Fibroblast of gingiva (primary cell): ENCODE measurements at places on chromosomes 16 and 17.
A peak's percentile ranks its signal among the peaks of the same experiment; 100 is the strongest.

DNA sequence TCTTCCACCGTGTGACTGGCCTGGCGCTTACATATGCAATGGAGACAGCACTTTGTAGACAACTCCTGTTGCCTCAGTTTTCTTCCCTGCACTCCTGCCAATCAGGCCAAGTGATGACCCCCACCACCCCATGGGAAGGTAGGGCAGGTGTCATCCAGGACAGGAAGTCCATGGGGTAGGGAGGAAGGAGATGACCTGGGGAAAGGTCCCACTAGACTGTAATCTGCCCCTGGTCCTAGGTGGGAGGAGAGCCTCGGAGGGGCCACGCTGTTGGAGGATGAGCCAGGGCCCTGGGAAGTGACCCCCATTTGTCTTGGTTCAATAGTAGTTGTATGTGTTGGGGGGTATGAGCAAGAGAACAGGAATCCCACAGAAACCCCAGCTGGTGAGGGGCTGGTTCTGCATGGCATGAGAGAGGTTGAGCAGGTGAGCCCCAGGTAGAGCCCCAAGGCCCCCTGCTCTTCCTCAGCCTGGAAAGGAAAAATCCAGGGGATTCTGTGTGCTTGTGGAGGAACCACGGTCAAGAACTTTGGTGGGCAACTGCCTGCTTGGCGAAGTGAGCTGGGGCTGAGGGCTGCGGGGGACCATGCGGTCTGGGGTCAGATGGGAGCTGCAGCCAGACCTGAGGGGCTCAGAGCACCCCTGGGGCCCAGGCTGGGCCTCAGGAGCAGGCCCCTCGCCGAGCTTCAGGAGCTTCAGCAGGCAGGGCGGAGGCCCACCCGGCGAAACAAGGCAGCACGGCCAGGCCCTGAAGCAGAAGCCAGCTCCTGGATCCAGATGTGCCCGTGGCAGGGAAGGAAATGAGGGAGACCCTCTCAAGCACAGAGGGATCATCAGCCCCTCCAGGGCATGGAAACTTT lies 50.7 kb downstream of the NT5M start:
- DNase-seq: no peak

- peak; percentile 74 for DNase-seq
Measured at GRCh38 chr17:72510351-72511016, 389.7 kb downstream of the SOX9 start.

DNA sequence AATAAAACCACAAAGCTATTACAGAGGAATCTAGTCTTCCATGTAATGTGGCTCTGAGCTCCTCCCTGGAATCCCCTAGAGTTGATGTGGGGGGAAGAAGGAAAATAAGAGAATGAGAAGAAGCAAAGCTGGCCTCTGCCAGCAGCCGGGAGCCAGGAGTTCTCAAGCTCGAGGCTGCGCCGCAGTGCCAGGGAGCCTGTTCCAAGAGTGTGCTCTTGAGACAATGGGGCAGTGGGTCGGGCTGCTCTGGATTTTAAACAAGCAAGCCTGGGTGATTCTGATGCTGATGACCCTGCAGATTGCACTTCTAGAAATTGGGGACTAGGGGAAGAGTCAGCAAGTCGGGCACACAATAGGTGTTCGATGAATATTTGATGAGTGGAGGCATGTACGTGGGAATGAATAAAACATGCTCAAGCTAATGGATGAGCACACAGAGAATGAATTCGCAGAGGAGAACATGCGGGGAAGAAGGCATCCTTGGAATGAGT lies 119.9 kb downstream of the CMIP start:
- peak; percentile 13 for DNase-seq

GRCh38 chr17:29176558-29177351 lies 3.4 kb downstream of the MYO18A start:
- peak; percentile 7 for DNase-seq

- no peak for DNase-seq
Measured at GRCh38 chr16:23469814-23470213, 16.8 kb upstream of the COG7 start.

DNA sequence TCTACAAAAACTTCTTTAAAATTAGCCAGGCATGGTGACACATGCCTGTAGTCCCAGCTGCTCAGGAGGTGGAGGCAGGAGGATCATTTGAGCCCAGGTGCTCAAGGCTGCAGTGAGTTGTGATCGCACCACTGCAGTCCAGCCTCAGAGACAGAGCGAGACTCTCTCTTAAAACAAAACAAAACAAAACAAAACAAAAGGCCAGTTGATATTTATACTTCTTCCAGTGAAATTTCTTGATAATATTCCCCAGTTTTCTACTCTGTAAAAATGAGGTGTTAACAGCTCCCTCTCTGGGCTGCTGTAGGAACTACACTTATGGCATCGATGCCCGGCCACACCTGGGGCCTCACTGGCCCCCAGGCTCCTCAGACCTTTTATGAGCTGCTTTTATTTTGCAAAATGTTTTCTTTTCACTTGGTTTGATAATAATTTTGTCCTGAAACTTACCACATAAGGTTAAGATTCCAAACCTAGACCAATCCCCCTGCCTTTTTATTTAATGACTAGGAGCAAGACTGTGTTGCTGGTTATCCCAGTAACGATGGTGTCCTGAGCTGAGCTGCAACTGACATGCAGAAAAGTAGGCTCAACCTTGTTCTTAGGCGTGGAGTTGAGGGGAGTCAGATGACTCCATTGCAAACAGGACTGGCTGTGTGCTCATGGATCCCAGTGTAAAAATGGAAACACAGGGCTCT lies 17.6 kb downstream of the MAPK8IP3 start:
- DNase-seq: no peak

- no peak for DNase-seq
Measured at GRCh38 chr16:78317564-78318240, 218.2 kb downstream of the WWOX start.

DNA sequence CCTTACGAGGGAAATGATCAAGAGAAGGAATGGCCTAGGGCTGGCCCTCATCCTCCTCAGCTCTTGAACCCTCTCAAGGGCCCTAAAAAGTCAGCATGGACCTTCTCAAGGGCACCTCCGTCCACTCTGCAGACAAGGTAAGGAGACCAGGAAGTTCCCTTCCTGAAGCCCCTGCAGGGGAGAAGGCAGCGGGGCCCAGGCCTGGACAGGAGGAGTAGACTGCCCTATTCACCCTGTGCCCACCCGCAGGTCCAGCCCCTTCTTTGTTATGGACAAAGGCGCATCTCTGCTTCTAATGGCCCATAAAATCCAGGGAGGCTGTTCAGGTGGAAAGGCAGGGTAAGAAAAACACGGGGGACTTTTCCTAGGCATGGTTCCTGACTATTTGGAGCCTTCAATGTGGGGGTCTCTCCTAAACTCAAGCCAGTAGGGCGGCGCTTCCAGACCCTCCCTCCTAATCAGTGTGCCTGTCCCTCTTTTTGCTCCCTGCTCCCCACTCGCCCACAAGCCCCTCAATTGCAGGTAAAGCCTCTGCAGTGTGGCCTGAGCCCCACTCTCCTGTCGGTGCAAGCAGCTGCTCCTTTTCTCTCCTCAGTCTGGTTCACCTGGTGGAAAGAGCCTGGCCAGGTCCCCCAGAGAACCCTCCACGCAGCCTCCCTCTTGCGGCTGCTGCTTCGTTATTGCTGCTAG lies 28.2 kb downstream of the AXIN2 start:
- no peak for DNase-seq

- DNase-seq: peak; percentile 30
Measured at GRCh38 chr17:49952209-49952911, 16.6 kb upstream of the DLX4 start.

DNA sequence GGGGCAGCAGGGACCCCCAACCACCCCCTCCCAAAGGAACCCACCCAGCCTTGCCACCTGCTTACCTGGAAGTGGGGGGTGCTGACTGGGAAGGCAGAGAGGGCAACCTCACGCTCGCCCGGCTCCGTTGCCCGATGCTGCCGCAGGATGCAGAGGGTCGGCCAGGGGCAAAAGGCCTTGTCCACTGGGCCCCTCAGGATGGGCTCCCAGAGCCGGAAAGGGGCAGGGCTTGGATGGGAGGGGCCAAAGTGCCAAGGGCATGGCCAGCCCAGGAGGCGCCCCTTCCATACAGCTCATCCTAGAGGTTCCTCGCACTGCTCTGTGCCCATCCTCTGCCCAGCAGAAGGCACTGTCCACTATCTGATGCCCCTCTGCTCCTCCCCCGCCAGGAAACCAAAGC lies 59.4 kb downstream of the SRCIN1 start:
- no peak for DNase-seq

GRCh38 chr16:53689636-53690035 lies 14.0 kb downstream of the RPGRIP1L start:
- DNase-seq: no peak

GRCh38 chr16:50745940-50746339 lies 4.1 kb downstream of the CYLD start:
- DNase-seq: no peak

DNA sequence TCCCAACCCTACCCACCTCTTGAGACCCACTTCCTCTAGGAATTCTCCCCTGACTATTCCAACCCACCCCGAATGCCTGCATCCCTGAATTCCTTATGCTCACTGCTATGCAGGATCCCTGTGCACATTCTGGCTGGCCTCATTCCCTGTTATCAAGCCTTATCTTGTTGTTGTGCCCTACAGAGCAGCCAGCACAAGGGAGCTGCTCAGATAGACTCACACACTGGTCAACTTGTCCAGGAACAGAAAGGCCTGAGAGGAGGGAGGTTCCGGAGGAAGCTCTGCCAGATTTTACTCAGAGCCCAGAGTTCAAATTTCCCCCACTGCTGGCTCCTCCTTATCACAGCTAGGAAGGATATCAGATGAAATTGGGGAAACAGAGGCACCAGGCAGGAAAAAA lies 24.8 kb upstream of the MYO18A start:
- DNase-seq: no peak

DNA sequence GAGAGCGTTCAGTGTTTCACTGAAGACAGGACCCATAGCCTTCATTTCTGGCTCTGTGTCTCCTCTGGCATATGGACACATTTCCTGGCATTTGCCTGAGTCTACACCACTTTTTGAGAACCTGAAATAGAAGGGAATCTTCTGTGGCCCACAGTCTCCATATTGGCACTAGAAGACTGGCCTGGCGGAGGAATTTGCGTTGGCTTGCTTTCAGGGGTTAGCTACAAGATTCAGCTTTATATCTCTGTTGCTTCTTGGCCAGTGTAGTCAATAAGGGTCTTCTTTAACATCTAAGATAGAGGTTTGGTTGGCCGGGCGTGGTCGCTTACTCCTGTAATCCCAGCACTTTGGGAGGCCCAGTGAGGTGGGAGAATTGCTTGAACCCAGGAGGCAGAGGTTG lies 12.8 kb upstream of the CLEC18C start:
- no peak for DNase-seq

DNA sequence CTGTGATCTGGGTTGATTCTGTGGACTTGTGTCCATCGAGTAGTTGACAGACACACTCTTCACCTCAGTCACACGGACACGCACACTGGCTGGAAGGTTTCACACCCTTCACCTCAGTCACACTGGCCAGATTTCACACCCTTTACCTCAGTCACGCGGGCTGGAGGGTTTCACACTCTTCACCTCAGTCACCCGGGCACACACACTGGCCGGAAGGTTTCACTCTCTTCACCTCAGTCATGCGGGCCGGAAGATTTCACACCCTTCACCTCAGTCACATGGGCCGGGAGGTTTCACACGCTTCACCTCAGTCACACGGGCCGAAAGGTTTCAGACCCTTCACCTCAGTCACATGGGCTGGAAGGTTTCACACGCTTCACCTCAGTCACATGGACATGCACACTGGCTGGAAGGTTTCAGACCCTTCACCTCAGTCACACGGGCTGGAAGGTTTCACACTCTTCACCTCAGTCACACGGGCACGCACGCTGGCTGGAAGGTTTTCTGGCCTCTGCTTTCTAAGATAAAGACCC lies 96.2 kb downstream of the PGS1 start:
- DNase-seq: no peak

DNA sequence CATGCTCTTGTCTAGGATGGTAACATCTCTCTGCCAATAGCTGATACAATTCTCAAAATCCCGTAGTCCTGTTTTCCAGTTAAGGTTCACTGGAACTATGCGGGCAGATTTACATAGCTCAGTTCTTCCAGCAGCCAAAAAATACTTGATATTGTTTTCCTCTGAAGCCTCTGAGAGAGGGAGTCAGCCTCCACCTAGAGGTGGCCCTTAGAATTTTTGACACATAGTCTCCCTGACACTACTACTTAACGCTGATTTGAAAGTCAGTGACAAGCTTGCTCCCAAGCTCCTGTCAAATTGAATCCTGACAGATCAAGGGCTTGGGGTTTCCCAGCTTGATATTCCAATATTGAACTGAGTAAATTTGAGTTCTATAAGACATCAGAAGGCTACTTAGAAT lies 1780.1 kb downstream of the TP53TG3F start:
- no peak for DNase-seq

- DNase-seq: no peak
Measured at GRCh38 chr16:24203675-24204074, 52.5 kb upstream of the CACNG3 start.

- no peak for DNase-seq
Measured at GRCh38 chr17:40433551-40434415, 9.5 kb upstream of the IGFBP4 start.

DNA sequence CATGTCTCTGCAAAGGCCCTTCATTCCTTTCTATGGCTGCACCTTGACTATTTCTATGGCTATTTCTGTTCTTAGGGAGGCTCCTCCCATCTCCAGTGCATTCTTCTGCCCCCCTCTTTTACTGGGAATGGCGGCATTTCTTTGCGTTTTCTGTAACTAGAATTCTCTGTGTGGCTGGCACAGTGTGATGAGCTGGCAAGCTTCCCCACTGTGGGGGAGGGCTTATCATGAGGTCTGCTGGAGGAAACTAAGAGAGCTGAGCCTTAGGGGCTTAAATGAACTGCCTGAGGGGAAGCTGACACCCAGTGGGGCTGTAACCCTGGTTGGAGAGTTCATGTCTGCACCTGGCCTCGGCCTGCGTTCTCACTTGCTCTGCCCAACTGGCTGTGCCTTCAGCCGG lies 1.5 kb upstream of the CARD14 start:
- no peak for DNase-seq

GRCh38 chr16:19860166-19861041 lies 24.2 kb downstream of the GPRC5B start:
- DNase-seq: peak; percentile 7

DNA sequence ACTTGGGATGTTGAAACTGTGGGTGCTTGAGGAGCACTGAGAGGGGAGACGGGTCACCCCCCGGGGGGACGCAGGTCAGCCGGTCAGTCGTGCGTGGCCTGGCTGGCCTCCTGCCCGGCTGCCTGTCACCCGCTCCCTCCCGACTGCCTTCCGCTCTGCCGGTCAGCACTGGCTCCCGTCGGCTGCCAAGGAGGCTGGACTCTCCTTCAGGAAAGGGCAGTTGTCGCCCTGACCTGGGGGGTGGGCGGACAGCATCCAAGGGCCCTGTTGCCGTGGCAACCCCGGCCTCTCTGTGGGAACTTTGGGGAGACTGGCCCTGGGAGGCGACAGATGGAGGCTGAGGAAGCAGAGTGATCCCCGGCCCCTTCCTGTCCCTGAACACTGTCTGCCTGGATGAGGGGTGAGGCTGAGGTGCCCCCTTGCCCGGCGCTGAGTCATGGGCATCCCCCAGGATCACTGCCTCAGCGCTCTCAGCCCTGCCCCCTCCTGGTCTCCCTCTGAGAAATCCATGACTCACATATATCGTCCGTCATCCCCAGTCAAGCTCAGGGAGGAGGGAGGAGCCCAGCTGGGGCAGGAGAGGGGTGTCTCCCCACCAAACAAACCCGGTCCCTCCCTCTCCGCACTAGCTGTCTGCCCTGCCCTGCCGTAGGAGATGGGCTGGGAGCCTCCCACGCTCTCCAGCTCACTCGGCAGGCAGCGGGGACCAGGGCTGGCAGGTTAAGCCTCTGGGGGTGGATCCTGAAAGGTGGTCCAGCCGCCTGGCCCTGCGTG lies at the start of gene ADGRG1:
TSS of gene ADGRG1 (plus strand) at position 623 of the 774 bp plus-strand sequence. CDS start 21,658 bp downstream, outside the sequence.
- peak; percentile 85 for DNase-seq

GRCh38 chr17:34177642-34178041 lies 77.4 kb upstream of the CCL2 start:
- peak; percentile 63 for DNase-seq
